ENCODE measurements at places on chromosomes 1 and 21.

DNA sequence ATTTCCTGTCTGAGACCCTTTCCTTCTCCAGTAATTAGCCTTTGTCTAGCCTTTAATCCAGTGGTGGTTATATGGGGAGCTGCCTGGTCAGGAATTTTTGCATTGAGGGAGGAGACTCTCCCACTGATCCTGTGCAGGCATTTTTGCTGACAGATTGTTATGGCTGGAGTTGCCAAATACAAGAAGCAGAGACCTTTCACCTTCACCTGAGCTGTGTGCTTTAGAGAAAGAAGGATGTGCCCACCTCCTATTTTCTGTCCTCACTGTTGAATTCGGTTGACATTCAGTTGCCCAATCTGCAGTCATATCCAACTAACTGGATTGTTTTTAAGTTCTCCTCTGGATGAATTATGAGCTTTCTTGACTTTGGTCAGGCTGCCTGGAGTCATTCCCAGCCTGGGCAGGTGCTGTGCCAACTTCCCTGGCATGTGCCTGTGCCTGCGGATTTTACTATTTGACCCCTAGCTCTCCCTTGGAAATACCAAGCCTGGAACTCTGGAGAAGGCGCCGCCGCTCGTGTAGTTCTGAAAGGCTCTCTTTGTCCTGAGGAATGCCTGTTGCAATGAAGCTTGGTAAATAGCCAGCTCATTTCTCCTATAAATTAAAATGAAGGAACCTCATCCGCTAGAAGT is 143.9 kb downstream of the NOS1AP start:
- no peak for DNase-seq

DNA sequence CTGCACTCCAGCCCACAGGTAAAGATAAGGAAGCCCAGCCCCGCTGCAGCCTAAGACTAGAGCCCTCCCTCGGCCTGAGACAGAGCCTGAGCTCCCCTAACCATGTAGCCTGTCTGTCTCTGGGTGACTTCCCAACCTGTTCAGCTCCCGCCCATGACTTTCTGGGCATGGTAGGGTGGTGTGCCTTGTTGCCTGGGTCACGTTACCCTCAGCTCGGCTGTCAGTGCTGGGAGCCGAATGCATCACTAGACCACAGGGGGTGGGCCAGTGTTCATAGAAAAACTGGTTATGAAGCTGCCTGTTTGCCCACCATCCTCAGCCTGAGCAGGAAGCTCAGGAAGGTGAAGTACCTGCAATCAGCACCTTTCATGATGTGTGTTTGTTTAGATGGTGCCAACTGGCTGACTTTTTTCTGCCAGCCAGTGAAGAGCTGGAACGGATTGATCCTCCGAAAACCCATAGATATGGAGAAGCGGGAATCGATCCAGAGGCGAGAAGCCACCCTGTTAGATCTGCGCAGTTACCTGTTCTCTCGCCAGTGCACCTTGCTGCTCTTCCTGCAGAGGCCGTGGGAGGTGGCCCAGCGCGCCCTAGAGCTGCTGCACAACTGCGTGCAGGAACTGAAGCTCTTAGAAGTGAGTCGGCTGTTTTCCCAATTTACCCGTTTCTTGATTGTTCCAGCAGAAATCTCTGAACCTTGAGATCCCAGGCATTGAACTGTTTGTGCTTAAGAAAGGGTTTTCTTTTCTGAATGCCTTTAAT is 43.9 kb upstream of the PWP2 start:
- no peak for DNase-seq

DNA sequence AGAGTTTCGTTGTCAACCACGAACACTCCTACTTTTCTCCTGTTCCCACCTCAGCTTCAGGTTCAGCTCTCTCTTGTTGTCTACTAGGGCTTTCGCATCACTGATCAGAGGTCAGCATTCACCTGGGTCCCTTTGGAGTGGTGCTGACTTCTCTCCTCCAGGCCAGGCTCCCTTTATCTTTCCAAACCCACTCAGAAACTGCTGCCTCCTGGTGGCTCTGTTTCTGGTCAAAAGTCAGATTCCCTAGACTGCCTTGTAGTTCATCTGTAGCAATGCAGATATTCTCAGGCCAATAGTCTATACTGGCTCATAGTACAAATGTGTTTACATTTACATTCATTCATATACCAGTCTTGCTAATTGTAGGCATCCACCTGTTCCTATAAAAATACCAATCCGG is 6.4 kb upstream of the ERI3 start:
- DNase-seq, result no peak

GRCh38 chr1:191969290-191969689 is 189.0 kb upstream of the RGS18 start:
- no peak for DNase-seq

GRCh38 chr1:223082914-223083313 is 60.1 kb downstream of the TLR5 start:
- no peak for DNase-seq

DNA sequence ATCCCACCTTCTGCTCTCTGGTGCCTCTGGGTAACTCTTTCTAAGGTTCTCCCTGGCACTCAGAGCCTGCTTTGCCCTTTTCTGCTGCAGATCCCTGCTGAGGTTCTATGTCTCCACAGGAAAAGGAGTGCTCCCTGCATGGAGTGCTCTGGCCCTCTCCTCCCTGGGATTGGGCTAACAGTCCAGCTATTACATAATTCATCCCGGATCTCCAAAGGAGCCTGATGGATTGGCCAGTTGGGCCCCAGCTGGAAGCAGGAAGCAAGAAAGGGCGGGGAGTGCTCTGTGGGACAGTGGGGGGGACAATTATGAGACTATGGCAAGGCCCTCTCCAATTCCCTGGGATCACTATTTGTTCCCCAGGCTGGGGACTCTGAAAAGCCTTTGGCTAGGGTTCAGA is 51.9 kb upstream of the GOLT1A start:
- no peak for DNase-seq

DNA sequence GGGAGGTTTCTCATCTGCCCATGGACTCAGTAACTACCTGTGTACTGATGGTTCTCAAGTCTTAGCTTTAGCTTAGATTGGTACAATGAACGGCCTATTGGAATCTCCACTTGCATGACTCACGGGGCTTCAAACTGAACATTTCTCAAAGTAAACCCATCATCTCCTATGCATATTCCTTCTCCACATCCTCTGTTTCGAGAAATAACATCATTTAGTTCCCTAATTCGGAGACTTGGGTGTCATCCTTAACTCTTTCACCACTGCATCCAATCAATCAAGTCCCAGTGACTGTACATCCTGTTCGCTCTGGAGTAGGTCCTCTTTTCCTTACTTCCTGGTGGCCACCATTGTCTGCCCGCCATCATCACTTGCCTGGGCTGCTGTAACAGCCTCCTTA is 55.8 kb downstream of the LGR6 start:
- no peak for DNase-seq

Data from SK-N-SH (cell line).